ENCODE measurements at places on chromosomes 1 and 21. TPM values are rescaled to one million over a fixed set of nuclear protein-coding genes. Genes with fewer than 3 reads are reported as not detected.

DNA sequence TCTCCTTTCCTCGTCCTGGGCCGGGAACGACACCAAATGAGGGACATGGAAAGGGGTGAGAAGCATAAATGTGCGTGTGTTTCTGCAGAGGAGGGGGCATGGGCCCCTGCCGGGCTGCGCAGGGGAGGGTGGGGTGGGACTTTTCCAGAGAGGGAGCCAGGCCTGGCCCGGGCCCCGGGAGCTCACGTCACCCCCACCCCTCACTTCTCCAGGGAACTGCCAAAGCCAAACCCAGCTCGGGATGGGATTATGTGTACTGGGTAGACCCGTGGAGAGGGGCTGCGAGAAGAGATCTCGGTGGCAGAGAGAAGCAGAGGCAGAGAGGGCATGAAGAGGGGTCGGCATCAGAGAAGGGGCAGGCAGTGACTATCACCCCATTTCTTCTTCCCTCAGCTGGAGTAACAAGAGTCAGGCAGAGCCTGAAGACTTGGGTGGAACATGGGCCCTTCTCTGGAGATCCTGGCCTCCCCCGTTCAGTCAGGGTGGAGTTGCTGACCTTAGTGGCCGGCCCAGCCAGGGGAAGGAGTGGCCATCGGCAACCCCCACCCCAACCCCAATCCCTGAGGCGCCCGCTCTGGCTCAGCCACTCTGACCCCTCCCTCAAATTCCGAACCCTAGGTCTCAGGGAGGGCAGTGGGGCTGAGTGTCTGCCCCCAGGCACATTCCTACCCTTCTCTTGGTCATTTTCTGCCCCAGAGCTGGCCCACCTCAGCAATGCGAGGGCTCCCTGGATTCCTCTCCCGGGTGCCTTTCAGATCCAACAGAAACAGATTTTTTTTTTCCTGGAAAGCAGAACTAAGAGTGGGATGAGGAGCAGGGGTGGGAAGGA, 1.2 kb downstream of the ADAMTSL4 start:
- no peaks in the 10 kb centered on the region for H3K27me3 ChIP-seq
- peak overlapping the region; percentile 84 for H3K27ac ChIP-seq
- no peak for DNase-seq
- no peaks in the 10 kb centered on the region for H3K36me3 ChIP-seq

- no peaks in the 10 kb centered on the region for H3K27me3 ChIP-seq
- peak overlapping the region; percentile 65 for H3K27ac ChIP-seq
- no peak for DNase-seq
- no peak overlapping the region for H3K4me3 ChIP-seq
- H3K4me1 ChIP-seq, result no peaks in the 10 kb centered on the region
- no peaks in the 10 kb centered on the region for H3K36me3 ChIP-seq
These were observed 21.6 kb downstream of the TCEA3 start for GRCh38 chr1:23403038-23403336.

LRRC8B gene
- total RNA-seq, result 11.5 TPM

S100B gene
- total RNA-seq, result 61.3 TPM

Data from breast epithelium (tissue), 4 donors.